Stimulated activated CD8-positive, alpha-beta memory T cell treated with anti-CD3 and anti-CD28 coated beads, Interleukin-7, amount 100 ng/mL, for 48 hours (primary cell): ENCODE measurements at places on chromosomes 13 and 19.

GRCh38 chr13:114099191-114099590, 33.2 kb downstream of the RASA3 start:
- no peak for DNase-seq

- DNase-seq = no peak
Observed at GRCh38 chr19:19743176-19743575, 10.3 kb upstream of the ZNF14 start.

GRCh38 chr19:33442706-33443105, 69.2 kb downstream of the CEBPG start:
- no peak for DNase-seq

- DNase-seq = no peak
Observed at GRCh38 chr13:22880741-22881720, 299.7 kb upstream of the SGCG start.

DNA sequence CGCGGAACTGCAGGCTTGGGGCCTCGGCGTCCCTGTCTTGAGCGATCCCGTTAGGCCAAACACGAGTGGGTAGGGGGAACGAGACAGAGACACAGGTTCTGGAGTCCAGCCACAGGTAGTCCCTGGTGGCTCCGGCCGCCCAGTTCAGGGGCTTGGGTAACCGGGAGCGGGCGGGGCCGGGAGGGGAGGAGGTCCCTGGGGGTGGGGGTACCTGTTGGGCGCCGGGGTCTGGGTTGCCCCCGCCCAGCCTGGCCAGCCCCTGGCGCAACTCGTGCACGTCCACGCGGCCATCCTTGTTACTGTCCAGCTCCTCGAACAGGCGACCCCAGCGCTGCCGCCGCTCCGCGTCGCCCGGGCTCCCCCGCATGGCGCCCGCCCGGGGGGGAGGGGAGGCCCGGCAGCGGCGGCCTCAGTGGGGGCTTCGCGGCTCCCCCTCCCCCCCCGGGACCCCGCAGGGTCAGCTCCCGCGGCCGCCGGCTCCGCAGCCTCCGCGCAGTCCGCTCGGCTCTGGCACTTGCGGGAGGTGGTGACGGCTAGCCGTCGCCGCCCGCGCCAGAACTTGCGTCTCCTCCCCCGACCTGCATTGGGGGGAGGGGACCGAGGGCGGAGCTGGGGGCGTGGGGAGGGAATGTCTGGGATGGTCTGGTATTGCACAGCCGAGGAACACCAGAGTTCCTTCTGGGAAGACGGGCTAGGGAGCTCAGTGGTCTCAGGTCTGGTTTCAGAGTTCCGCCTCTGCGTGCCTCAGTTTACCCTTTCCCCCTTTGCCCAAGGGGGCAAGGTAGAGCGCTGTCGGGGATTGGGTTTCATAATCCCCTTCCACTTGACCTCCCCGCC, at the start of gene SLC25A23:
Gene SLC25A23 (minus strand): TSS at position 531 of the 837 bp plus-strand sequence. CDS start 164 bp downstream, at position 367.
- no peak for DNase-seq
